NCI-H1417 treated with DMSO at 0.1 percent for 48 hours (cell line): ENCODE measurements at places on chromosomes 13 and 19.

- no peak for DNase-seq
These were observed 28.6 kb downstream of the NAXD start for GRCh38 chr13:110643768-110644421.

DNA sequence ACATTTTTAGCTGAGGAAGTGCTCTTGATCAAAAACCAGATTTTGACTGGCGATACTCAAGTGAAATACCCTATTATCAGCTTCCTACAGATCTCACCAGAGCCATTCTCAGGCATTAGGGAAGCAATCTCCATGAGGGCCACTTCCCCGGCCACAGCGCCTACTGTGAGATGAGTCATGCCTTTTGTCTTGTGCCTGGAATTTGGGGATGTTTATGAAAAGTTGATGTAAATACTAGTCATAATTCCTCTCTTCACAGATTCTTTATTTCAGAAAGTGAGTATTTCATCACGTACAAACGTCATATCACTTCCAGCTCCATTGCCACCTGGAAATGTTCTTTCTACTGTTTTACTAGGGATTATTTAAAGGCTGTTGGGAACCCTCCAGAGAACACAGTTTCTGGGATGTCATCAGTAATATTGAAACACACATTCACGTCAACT is 25.3 kb upstream of the SLC46A3 start:
- DNase-seq = no peak

GRCh38 chr13:91126806-91127205 is 220.7 kb upstream of the MIR17HG start:
- no peak for DNase-seq

DNA sequence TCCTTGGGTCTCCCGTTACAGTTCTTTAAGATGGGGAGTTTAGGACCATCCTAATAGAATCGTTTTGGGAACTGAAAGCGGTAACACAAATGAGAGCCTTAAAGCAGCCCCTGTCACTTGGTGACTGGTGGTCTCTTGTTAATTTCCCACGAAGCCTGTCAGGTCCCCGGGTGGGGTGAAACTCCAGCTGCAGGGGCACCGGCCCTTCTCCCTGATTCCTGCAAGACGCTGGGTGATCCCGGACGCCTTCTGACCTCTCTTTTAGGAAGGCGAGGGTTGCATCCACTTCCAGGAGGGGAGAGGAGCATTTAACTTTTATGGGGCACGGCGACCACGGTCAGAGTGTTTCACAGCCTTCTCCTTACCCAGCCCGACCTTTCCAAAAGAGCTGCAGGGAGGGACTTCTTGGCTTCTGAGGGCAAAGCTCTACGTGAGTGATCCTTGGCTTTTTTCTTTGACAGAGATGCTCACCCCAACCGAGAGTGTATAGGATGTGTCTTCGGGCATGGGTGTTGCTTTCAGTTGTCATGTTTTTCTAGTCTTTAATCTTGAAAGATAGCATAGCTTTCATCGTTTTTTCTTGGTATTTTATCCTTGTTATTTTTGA is 688 bp downstream of the ZNF225 start:
- DNase-seq = no peak

DNA sequence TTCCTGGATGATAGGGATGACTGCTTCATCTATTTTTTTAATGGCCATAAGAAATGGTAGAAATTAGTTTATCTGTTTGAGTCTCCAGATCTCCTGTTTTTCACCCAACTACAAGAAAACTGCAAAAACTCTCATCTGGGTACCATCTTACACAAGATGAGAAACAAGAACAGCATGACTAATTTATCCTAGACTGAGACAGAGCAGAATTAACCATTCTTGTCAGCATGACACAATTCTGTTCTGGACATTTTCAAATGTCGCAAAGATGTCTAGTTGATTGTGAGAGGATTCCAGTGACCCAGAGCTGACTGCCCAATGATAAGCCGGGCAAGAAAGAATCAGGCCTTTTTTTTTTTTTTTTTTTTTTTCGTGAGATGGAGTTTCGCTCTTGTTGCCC is 12.8 kb downstream of the ZNF43 start:
- no peak for DNase-seq

DNA sequence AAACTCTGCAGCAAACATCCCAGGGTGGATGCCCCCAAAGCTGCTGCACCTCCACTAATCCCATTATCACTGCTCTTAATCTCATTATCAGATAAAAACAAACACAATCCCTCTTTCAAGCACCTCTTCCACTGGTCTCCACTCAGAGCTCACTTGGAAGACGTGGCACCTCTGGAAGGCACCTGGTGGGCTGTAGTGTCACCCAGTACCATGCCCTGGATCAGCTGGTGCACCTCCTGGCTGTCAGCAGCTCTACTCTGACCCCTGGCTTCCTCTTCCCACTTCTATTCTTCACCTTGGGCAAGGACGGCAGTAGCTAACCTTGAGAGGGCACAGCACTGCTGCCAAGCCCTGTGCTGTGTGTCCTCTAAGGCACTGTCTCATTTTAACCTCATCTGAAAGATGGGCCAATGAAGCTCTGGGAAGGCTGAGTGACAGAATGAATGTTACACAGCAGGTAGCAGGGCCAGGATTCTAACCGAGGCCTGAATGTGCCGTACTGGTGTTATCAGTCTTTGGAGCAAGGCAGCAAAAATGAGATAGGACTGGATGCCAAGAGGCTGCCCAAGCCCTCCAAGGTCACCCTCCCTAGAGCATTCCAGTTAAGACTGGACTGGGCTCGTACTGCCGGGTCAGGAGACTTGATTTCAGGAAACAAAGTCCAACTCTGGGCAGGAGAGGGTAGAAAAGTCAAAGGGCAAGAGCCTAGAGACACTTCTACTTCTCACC is 7.4 kb downstream of the BRD4 start:
- DNase-seq = no peak

- no peak for DNase-seq
These were observed 33.1 kb upstream of the SERP2 start for GRCh38 chr13:44340508-44340907.

DNA sequence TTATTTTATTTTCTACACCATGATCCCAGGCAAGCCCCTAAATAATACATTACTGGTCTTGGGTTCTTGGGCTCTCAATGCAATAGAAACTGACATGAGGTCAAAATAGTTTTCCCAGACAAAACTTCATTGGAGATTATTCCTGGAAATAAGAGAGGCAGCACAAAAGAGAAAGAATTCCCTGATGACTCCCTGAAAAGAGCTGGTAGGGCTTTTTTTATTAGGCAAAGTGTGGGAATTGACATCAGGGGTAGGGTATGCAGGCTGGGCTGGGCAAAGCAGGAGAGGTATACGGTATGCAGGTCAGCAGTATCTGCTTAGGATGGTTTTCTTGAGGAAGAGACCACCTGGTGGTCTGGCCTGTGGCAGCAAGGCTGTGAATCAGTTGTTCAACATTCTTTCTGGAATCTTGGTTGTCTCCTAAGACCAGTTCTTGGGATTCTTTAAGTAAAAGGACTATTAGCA is 9.3 kb upstream of the IGFL3 start:
- no peak for DNase-seq

DNA sequence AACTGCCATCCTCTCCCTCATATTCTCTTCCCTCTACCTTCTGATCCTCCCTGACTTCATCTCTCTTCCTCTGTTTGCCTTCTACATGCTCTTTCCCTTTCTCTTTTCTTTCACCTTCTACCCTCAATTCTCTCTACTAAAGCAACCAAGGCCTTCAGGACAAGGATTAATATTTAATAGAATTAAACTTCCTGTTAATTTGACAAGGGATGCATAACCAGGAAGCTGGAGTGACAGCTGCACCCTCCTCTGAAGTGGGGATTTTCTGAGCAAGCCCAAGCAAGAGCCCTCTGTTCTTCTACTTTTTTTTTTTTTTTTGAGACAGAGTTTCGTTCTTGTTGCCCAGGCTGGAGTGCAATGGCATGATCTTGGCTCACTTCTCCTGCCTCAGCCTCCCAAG is 63.4 kb upstream of the MED4 start:
- no peak for DNase-seq
